ENCODE measurements at places on chromosomes 16 and 17.

DNA sequence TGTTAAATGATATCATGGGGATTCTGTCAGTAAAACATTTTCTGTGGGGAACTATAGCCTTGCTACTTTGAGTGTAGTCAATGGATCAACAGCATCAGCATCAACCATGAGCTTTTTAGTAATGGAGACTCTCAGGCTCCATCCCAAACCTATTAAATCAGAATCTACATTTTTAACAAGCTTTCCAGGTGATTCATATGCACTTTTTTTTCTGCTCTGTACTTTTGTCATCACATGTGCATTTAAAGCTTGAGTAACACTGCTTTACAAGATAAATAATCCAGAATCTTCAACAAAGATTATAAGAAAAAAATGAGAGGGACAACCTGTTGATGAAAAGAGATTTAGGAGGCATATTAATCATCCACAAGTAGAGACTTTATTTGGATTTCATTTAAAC is 23.5 kb downstream of the NUP93 start:
- no peak for DNase-seq

GRCh38 chr17:35537601-35538141 is at the start of gene SLFN12L:
Gene SLFN12L, minus strand, starts transcription at chr17:35537678. Its CDS starts 15,314 bp downstream, at chr17:35522364.
- DNase-seq: no peak

GRCh38 chr17:15278924-15279477 is 13.9 kb upstream of the PMP22 start:
- DNase-seq: no peak

DNA sequence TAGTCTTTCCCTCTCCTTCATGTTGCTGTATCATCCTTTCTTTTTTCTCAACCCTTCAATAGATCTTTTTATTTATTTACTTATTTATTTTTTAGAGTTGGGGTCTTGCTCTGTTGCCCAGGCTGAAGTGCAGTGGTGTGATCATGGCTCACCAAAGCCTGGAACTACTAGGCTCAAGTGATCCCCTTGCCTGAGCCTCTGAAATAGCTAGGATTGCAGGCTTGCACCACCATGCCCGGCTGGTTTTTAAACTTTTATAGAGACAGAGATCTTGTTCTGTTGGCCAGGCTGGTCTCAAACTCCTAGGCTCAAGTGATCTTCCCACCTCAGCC is 51.7 kb downstream of the SNX29 start:
- no peak for DNase-seq

GRCh38 chr16:77833921-77834634 is 45.7 kb downstream of the VAT1L start:
- no peak for DNase-seq

GRCh38 chr17:37553401-37553966 is 55.7 kb downstream of the SYNRG start:
- no peak for DNase-seq

DNA sequence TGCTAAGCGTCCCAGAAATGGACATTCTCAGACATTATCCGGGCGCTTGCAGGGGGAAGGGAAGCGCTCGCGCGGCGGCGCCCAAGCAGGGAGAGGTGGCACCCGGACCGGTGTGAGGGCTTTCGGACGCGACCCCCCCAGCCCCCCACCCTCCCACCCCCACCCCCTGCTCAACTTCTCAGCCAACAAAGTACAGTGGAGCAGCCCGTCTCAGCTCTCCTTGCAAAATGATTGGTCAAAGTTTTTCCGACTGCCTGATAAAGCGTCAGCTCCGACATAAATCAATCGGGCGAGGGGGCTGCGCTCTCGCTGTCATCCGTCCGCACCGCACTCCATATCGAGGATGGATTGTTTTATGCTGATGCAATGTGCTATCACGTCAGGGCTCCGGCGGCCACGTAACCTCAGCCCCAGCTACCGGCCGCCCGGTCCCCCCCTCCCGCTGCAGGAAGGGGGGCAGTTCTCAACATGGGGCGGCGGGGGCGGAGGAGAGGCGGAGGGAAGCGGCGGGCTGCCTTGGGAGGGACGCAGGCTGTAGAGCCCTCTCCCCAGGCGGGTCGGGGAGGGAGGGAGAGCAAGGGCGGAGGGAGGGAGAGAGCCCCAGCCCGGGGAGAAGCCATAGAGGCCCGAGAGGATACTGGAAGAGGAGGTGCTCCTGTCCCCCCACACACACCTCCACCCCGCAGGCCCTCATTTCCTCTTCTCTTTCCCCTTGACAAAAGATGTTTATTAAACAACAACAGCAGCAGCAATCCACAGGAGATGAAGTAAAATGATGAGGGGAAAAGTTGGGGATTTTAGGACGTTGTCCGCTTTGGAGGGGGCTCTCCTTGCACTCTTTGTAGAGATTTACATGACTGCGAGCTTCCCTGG is at the start of gene HOXB9:
HOXB9 (minus strand) TSS at position 114 of the 873 bp plus-strand sequence; CDS start at position 25, 89 bp downstream.
- DNase-seq: no peak

DNA sequence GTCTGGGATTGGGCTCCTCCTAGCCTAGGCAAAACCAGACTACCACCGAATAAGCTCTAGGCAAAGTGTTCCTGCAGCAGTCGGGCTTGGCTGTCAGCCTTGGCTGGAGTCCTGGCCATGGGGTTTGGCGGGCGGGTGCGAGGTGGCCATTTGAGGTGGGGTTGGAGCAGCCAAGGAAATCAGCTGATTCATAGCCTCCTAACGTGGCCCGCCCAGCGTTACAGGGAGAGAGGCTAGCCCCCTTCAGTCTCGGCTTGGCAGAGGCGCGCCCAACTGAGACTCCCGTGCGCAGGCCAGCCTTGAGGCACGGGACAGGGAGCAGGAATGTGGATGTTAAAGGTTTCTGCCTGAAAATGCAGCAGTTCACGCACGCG is 1.9 kb downstream of the PMP22 start:
- DNase-seq: no peak

- no peak for DNase-seq
Measured at GRCh38 chr16:67185651-67186134, 1.9 kb upstream of the MATCAP1 start.

DNA sequence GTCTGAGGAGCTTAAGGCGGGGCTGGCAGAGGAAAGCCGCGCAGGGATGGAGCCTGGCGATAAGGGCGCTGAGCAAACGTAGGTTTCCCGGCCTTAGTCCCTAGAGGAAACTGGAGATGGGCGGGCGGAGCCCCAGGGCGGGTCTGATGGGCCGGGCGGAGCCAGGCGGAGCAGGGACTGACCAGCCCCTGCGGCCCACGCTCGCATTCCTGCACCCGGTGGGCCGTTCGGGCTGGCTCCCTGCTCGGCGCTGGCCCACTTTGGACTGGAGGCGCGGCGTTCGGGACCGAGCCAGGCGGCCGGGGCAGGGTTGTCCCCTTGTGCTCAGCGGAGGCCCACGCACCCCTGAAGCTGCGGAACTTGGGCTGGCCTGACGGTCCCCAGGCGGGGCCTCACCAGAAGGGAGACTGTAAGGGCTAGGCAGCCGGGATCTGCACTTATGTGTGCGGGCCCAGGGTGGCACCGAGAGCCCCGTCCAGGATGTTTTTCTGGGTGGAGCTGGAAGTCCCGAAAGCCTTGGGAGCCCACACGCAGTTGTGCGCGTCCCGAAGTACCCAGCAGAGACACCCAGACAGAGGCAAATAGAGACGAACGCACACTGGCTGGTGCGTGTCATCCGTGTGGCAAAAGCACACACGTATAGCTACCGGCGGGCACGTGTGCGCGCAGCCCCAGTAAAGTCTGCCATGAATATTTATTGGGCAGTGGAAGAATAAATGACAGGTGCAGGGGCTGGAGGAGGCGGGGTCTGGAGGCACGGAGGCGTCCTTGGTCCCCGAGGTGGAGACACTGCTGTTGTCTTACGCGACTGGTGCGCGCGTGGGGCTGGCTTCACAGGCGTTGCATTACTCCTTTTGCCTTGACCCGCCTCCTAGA is 1.4 kb downstream of the PYDC1 start:
- no peak for DNase-seq
